ENCODE measurements at places on chromosomes 3 and 15.

DNA sequence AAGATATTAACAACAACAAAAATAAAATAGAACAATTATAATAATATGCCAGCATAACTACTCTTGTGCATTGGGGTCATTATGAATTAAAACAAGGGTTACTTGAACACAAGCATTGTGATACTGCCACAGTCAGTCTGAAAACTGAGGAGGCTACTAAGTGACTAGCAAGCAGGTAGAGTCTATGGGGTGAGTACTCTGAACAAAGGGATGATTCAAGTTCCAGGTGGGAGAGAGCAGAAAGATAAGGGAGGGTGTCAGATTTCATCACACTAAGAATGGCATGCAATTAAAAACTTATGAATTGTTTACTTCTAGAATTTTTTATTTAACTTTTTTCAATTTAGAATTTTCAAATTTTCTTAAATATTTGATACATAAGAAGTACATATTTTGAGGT, 754.4 kb upstream of the GOLIM4 start:
- no peak for DNase-seq

DNA sequence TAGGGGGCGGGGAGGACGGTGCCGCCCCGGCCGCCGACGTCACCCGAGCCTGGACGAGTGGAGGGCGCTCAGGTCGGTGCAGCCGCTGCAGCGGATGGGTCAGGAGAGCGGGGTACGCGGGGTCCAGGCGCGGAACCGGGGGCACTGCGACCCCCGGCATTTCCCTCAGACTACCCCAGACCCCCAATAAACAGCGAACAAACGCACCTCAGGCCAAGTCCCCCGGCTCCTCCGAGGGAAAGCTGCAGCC, 78.9 kb downstream of the IQSEC1 start:
- no peak for DNase-seq

- peak; percentile 43 for DNase-seq
These were observed 56.0 kb upstream of the MYRIP start for GRCh38 chr3:39753391-39753790.

DNA sequence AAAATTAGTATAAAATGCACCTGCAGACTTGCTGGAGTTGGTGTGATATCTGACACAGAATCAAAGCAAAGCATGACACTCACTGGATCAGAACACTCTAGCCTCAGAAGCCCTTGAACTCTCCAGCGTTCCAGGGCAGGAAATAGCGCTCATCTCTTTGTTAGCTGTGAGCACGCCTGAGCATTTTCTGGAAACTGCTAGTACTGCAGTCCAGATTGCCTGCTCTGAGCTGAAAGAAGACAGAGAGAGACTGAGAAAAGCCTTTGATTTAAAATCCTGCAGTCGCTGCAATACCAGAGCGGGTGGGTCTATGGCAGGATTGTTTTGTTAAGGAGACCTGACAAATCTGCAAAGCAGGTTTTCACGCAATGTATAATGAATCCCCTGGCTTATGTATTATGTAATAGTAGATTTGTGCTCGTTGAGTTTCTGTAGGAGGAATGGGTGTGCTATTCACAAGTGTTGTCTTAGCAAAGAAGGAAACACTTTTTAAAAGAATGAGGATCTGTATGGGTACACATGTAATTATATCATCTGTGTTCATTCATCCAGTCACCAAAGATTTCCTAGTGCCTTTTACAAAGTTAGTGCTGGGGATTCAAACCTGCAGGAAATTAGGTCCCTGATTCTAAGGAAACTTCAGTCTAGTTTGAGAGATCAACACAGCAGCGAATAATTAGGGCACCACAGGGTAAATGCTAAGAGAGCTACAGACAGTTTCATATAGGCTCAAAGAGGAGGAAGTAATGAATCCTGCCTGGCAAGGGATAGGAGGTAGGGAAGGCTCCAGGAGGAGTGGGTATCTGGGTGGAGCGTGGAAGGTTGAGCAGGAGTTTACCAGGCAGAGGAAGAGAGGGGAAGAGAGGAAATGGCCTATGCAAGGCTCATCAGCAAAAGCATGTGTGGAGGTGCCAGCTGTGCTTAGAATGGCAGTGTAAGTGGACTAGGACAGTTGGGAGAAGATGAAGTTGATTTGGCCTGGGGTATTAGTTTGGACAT, 26.1 kb upstream of the MGLL start:
- DNase-seq = no peak

- DNase-seq = no peak
These were observed 17.8 kb downstream of the LRIG1 start for GRCh38 chr3:66483006-66483405.

GRCh38 chr3:110956081-110956480, 115.5 kb upstream of the NECTIN3 start:
- no peak for DNase-seq

GRCh38 chr3:161401389-161401788, 30.1 kb upstream of the SPTSSB start:
- DNase-seq = no peak

DNA sequence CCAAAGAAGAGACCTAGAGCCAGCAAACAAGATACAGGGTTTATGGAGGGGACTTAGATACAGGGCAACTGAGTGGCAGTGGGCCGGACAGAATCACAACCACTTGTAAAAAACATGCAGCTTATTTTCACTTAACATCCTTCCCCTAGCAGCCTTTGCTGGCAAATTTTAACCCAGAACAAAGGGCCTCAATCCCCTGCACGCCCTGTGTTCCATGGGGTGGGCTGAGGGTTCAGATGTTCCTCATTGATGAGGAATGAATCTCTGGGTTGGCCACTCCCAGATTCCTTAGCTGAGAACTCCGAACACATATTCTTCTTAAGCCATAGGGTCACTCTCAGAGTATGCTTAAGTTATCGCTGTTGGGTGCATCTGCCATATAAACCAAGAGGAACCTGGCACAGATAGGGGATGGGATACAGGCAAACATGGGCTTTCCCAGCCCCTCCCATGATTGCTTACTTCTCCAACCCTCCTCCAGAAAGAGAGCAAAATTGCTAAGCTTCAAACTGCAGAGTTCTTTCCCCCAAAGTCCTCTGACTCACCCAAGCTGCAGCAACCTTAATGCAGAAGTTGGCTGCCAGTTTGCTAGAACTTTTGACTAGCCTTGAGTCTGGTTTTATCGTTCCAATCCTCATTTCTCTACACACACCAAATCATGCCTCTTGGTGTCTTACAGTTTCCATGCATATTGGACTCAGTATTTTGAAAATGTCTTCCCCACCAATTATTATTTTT, 146.9 kb downstream of the CD47 start:
- DNase-seq = no peak

- no peak for DNase-seq
These were observed 92.0 kb upstream of the TRIM42 start for GRCh38 chr3:140585828-140586227.

DNA sequence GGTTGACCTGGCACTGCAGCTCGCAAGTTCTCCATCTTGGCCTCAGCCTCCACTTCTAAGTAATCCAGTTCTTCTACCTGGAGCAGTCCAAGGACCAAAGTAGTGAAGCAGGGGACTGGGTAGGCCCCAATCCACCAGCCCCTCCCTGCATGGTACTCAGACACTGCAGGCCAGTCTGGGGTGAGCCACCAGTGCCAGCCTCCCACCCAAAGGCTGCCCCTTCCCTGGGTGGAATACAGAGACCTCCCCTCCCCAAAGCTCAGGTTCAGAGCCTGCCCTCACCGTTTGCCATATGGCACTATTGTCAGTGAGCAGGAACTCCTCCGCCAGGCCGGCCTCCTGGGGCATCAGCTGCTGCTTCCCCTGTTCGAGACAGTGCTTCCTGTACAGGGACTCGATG, 10.8 kb downstream of the POLG start:
- DNase-seq = no peak

DNA sequence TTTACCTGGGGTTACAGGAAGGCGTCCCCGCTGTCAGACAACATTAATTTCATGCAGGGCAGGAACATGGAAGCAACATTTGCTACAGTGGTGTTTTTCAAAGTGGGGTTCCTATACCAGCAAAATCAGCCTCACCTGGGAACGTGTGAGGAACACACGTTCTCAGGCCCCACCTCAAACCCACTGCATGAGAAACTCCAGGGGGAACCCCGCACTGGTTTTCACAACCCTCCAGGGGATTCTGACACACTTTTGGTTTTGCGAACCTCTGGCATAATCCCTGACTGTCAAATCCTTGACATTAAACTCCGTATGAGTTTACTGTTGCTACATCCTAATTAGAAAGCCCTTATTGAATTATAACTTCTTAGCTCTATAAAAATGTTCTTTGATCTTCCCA, 127.7 kb downstream of the LRRK1 start:
- DNase-seq = peak; percentile 8

DNA sequence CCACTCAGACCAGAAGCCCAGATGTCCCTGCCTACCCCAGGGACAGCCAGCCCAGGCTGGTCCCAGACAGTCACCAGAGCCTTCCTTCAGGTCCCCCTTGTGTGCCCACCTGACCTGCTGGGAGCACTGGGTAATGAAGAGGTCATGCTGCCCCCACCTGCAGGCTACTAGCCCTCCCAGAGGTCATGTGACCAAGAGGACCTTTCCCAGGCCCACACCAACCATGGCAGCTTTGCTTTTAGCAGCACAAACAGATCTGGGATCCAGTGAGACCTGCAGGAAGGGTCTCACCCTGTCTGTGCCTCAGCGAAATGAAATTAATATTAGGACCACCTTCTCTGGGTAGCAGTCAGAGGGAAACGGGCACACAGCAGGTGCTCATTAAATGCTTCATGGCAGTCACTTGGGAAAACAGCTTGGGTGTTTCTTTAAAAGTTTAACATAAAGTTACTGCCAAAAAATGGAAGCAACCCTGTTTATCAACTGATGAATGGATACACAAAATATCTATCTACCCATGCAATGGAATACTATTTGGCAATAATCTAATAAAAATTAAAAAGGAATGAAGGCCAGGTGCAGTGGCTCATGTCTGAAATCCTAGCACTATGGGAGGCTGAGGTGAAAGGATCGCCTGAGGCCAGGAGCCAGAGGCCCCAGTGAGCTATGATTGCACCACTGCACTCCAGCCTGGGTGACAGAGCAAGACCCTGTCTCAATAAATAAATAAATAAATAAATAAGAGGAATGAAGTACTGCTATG, 43.7 kb downstream of the DNAJB8 start:
- DNase-seq = no peak

DNA sequence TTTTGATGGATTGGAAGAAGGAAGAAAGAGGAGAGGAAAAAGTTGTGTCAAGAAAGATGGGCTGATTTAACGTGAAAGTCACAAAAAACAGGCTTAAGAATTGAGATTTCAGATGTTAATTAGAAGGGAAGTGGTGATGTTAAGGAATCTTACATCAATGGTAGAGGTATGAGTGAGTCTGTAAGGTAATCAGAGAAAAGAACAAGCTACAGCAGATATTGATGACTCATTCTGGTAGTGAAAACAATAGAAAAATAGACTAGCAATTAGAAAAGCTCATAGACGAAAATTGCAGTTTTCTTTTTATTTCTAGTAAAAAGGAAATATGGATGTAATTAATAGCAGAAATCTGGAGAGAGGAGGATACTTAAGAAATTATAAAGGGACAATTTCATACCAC, 559.6 kb downstream of the MCTP2 start:
- DNase-seq = no peak

GRCh38 chr3:72078676-72079368, 293.9 kb upstream of the PROK2 start:
- DNase-seq = no peak

- DNase-seq = no peak
These were observed 29.1 kb downstream of the AAGAB start for GRCh38 chr15:67225336-67225735.

DNA sequence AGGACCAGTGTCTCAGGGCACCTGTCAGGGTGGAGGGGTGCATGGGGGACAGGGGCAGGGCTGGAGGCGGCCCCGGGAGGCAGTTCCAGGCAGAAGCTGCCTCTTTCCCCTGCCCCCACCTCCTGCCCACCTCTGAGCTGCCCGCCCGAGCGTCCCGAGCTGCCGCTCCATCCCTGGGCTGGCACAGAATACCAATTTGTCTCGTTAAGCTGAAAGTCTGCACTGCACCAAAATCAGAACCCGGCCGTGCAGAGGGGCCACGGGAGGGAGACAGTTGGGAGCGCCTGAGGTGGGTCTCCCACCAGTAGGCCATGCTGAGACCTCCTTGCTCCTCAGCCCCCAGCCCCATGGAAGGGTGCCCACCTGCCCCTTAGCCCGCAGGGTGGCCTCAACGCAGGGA, 1.3 kb upstream of the ATP2B2 start:
- no peak for DNase-seq

DNA sequence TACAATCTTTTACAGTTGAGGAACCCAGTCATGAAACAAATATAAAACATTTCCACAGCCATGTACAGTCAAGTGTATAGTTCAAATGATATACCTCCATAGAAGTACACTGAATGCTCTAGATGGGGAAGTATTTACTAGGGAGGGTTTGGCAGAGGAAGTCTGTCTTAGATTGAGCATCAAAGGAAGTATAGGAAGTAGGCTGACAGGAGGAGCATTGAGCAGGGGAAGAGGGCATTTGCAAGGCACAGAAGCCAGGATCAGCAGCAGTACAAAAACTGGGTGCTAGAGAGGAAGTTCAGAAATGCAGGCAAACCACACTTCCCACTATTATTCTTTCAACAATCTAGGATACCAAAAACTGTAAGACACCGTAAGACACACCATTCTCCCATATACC, 122.6 kb downstream of the ANO10 start:
- DNase-seq = no peak

GRCh38 chr15:51620641-51621040, 1.9 kb downstream of the DMXL2 start:
- no peak for DNase-seq

DNA sequence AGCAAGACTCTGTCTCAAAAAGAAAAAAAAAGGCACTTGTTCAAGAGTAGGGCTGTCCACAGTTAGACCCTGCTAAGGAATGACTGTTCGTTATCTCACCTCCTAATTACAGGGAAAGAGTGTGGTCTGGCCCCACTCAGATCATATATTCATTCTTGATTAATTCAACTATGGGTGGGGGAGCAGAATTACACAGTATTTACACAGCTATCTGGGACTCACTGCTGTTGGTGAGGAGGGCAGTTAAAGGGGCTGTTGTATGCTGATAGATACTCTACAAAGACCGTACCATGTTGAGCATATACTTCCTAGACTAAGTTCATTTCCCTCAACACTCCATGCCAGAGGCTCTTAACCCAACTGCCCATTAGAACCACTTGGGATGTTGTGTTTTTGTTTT, 3.8 kb upstream of the ZNF620 start:
- no peak for DNase-seq

- DNase-seq = no peak
These were observed 112.5 kb downstream of the RPLP1 start for GRCh38 chr15:69565066-69565655.

GRCh38 chr3:44232407-44232806, 9.3 kb upstream of the TOPAZ1 start:
- DNase-seq = no peak

Data from D341Med (cell line).